ENCODE measurements at places on chromosomes 1 and 21.

GRCh38 chr1:236638945-236639344 is 34.6 kb upstream of the HEATR1 start:
- DNase-seq = no peak

- DNase-seq = peak; percentile 25
Observed at GRCh38 chr1:31757204-31757679, 6.9 kb downstream of the ADGRB2 start.

DNA sequence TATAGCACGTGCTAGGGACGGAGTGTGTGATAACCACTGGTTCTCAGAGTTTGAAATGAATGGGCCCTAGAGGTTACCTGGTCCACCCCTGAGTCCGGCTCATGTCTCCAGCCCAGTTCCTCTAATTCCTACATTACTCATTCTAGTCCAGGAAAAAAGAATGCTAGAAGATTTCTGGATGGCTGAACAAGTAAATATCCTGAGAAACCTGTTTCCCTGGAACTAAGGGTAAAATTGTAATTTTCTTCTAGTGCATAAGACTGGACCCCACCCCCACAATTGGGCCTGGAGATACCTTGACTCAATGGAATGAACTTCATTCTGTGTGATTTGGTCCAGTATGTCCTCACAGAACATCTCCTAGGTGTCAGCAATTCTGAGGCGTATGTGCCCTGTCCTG is 208.4 kb downstream of the TRABD2B start:
- DNase-seq = no peak

DNA sequence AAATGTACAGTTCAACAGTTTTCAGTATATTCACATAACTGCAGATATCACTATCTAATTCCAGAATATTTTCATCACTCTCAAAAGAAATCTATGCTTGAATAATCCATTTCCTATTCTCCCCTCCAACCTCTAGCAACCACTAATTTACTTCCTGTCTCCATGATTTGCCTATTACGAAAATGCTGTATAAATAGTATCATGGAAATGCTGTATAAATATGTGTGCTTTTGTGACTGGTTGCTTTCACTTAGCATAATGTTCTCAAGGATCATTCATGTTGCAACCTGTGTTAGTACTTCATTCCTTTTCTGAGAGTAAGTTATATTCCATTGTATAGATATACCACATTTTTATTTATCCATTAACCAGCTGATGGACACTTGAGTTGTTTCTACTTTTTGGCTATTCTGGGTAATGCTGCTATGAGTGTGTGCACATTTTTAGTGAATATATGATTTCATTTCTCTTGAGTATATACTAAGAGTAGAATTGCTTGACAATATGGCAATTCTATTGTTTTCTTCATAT is 115.6 kb downstream of the TNFSF18 start:
- DNase-seq = no peak

DNA sequence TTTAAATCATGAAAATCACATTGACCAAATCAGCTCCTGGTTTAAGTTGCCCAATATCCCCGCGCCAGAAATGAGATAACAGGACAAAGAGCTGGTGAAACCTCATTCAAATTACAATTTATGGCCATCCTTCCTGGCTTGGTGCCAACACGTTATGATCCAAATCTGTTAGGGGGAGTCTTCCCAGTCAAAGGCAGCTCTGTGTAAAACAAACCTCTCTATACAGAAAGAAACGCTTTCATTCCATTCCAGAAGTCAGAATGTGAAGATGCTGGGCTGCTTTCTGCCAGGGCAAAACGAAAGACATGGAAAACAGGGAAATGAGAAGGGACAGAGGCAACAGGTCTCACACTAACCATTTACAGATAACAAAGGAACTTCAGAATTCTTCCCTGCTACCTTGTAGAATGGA is 53.5 kb upstream of the TIAM1 start:
- DNase-seq = no peak

DNA sequence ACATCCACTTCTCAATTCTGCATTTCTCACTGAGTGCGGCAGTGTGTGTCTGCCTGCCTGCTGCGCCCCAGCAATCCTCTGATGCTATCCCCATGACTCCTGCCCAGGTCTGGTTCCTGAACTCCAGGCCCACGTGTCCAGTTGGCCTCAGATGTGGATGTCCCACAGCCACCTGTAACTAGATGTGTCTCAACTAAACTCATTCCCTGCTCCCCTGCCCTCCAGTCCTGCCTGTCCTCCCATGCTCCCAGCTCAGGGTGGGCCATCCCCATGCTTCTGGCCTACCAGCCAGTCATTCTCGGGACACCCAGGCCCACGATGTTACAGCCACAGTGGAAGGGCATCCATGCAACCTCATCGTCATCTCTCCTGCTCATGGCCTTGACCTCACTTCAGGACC is 76.8 kb downstream of the STUM start:
- peak; percentile 52 for DNase-seq

DNA sequence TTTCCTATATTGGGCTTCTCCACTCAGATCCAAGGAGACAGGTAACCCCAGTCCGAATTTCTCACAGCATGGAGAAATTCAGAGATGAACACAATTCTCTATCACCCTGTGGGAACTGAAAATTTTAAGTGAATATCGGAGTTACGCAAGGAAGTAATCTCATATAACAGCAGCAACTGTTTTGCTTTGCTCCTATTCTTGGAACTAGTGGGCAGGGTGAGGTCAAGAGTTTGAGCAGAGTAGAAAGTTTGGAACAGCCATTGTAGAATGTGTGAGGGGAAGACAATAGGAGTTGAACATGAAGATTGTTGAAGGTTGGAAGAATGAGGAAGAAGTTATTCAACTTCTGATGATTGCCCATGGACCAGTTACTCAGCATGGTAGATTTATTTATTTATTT is 24.3 kb upstream of the SLC35D1 start:
- no peak for DNase-seq

GRCh38 chr1:172135076-172135672 is 285.3 kb upstream of the C1orf105 start:
- DNase-seq = no peak

- DNase-seq = no peak
Observed at GRCh38 chr1:86110451-86111129, 46.0 kb downstream of the COL24A1 start.

DNA sequence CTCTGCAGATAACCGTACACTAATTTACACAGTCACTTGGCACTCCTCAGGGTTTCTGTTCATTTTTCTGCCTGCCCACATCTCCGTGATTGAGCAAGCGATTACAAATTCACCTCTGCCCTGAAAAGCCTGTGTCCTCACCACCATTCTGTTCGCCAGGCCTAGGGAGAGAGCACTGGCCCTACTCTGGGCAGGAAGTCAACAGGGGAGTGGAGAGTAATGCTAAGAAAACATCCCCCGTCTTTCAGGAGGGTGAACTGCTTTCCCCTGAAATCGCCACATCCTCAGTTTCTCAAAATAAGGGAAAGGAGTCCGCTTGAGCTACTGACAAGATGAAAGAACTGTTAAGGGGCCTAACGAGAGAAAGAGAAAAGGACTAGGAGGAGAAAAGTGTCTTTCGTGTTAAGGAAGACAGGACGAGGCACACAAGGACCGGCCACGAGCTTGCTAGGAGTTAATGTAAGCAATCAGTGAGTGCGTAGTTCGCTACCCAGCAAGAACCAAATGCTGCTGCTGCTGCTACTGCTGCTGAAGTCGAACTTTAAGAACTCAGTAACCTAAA is 632 bp downstream of the PEX19 start:
- no peak for DNase-seq

Measured in Right ventricle myocardium inferior (tissue), 1 donor.